Activated CD4-positive, alpha-beta T cell treated with anti-CD3 and anti-CD28 coated beads, Interleukin-2, amount 50 U/mL, for 1 hour (primary cell): ENCODE measurements at places on chromosomes 12 and 14.

DNA sequence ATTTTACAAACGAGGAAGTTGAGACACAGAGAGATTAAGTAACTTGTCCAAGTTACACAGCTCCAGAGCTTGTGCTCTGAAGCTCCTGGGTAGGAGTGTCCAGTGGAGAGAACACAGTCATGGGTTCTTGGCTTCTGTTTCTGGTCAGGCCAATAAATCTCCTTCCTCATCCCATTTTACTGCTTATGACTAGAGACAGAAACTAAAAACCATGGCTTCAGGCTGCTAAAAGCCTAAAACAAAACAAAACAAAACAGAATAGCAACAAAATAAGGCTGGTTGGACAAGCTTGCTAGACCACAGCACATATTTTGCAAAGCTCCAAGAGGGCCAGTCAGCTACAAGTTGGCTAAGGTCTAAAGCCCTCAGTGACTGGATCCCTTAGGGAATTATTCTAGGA is 49.8 kb downstream of the PTGER2 start:
- DNase-seq: no peak

DNA sequence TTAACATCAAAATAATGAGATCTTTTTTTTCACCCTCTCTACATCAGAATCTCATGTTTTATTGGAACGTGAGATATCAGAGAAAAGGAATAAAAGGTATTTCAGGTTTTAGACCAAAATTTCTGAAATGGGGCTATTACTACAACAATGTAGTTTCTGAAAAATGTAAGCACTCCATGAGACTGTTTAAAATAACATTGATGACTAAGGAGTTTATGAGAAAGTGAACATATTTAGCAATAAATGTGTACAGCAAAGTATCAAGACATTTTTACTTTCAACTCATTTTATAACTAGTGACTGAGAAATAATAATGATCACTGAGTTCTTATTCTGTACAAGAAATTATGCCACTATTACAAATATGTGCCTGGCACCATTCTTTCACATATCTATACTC is 39.3 kb upstream of the ABCC9 start:
- no peak for DNase-seq

DNA sequence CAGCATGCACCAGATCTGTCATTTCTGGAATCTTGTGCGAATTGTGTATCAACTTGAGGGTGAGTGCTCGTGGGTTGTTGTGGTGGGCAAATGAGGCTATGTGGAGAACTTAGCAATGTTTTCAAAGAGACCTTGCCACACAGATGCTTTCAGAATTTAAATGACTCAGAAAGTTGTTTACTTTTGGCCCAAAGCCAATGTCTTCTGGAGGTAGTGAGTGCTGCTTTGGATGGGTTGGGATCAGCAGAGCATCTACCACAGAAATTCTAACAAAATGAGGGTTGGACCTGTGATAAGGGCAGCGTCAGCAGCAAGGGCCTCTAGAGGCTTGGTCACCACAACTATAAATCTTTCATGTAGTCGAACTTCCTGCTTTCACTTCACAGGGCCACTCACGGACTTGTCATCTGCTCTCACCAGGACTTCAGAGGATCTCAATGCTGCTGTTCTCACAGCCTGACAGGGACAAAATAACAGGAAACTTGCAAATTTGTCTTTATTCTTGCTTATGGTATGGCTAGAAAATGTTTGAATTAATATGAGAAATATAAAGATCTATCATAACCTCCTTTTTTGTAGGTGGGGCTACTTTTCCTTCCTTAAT is 111.4 kb downstream of the DACT1 start:
- no peak for DNase-seq

- no peak for DNase-seq
Observed at GRCh38 chr14:52279408-52279807, 11.9 kb downstream of the PTGDR start.

- peak; percentile 22 for DNase-seq
Observed at GRCh38 chr14:97120611-97121031, 323.4 kb downstream of the VRK1 start.

GRCh38 chr12:41919526-41920261 is 225.0 kb downstream of the GXYLT1 start:
- DNase-seq: no peak

DNA sequence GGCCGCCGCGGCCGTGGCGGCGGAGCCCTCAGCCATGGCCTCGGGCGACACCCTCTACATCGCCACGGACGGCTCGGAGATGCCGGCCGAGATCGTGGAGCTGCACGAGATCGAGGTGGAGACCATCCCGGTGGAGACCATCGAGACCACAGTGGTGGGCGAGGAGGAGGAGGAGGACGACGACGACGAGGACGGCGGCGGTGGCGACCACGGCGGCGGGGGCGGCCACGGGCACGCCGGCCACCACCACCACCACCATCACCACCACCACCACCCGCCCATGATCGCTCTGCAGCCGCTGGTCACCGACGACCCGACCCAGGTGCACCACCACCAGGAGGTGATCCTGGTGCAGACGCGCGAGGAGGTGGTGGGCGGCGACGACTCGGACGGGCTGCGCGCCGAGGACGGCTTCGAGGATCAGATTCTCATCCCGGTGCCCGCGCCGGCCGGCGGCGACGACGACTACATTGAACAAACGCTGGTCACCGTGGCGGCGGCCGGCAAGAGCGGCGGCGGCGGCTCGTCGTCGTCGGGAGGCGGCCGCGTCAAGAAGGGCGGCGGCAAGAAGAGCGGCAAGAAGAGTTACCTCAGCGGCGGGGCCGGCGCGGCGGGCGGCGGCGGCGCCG is 381 bp downstream of the YY1 start:
- peak; percentile 18 for DNase-seq

DNA sequence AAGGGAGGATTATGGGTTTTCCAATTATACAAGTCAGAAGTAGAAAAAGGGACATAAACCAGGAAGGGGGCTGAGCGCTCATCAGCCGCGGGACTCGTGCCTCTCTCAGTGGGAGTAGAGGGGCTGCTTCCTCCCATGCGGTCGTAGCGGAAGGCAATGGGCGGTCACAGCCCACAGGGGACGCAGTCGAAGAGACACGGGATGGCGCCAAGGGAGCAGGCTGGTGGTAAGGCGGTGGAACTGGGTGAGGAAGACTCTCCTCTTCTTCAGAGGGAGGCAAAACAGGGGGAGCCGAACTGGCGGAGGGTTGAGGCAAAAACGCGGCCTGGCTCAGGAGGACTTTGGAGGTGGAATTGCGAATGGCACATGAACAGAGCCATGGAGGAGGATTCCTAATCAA is 677.7 kb downstream of the TMEM121 start:
- no peak for DNase-seq

GRCh38 chr12:29429999-29430715 is 49.2 kb upstream of the ERGIC2 start:
- no peak for DNase-seq

- DNase-seq: no peak
Observed at GRCh38 chr12:18646286-18646890, 91.4 kb downstream of the PLCZ1 start.

DNA sequence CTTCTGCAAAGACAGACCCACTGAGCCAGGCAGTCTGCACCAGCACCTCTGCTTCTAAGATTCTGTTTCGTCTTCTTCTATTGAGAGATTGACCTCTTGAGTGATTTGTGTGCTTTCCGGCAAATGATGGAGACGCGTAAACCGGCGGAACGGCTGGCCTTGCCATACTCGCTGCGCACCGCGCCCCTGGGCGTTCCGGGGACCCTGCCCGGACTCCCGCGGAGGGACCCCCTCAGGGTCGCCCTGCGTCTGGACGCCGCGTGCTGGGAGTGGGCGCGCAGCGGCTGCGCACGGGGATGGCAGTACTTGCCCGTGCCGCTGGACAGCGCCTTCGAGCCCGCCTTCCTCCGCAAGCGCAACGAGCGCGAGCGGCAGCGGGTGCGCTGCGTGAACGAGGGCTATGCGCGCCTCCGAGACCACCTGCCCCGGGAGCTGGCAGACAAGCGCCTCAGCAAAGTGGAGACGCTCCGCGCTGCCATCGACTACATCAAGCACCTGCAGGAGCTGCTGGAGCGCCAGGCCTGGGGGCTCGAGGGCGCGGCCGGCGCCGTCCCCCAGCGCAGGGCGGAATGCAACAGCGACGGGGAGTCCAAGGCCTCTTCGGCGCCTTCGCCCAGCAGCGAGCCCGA is 703 bp downstream of the ASCL4 start:
- DNase-seq: no peak

DNA sequence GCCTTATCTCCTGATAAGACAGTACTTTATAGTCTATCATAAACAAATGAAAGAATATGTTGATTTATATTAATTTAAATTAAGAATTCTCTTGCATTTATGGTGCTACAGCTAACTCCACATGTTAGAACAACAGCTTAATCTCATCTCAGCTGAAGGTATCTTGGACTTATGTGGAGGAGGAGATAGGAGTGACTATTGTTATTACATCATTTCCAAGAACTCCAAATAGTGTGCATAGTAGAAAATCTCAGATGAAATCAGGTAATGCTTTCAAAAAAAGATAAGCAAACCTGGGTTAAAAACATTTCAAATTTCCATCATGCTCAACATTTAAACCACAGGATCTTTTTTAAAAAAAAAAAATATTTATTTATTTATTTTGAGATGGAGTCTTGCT is 31.3 kb upstream of the ISM2 start:
- no peak for DNase-seq

GRCh38 chr14:32331206-32331605 is 2.1 kb downstream of the AKAP6 start:
- DNase-seq: no peak

DNA sequence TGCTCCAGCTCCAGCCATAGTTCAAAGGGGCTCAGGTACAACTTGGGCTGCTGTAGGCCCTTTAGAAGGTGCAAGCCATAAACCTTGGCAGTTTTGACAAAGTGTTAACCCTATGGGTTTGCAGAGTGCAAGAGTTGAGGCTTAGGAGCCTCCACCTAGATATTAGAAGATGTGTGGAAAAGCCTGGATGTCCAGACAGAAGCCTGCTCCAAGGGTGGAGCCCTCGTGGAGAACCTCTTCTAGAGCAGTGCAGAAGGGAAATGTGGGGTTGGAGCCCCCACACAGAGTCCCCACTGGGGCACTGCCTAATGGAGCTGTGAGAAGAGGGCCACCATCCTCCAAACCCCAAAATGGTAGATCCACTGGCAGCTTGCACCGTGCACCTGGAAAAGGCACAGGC is 45.1 kb downstream of the RPS29 start:
- DNase-seq: no peak

- no peak for DNase-seq
Observed at GRCh38 chr12:24328261-24328660, 378.8 kb upstream of the SOX5 start.

DNA sequence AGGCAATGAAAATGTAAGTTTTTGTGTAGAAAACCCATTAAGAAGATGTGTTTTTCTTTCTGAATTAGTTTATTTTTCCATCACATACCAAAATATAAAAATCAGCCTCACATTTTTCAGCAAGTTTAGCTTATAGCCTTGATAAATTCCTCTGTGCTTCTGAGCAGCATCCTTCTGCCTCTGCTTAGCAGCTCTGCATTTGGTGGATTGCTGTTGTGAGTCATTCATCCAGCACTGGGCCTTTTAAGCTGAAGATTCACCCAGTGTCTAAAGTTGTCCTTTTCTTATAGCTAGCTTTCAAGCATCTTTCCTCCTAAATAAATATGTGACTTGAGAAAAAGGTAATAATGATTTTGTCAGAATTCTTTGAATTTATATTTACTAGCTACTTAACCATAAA is 206.1 kb downstream of the PCNX1 start:
- no peak for DNase-seq

DNA sequence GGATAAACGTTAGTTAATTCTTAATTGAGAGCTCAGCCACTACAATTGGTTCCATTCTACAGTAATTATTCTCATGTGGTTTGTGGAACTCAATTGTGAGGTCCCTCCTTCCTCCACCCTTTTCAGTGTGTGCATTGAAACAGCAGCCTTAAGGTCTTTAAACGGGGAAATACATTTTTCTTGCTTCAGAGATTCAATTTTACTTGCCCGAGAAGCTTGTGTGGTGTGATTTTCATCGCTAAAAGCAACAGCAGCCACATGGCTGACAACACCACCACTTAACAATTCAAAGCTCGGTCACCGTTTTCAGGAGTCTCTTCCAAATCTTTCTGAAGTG is 733 bp upstream of the PPFIBP1 start:
- no peak for DNase-seq

- no peak for DNase-seq
Observed at GRCh38 chr12:44848703-44849085, 27.4 kb downstream of the NELL2 start.

DNA sequence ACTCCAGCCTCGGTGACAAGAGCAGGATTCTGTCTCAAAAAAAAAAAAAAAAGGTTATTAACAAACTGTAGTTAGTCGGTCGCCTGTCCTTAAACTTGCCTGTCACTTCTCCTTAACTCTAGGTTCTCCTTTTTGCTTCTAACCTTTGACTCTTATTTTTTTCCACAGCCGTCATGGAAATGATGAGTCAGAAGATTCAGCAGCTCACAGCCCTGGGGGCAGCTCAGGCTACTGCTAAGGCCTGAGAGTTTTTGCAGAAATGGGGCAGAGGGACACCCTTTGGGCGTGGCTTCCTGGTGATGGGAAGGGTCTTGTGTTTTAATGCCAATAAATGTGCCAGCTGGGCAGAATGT is 418 bp upstream of the MYG1 start:
- DNase-seq: peak; percentile 18

GRCh38 chr12:56629459-56630179 is 507 bp downstream of the BAZ2A start:
- peak; percentile 37 for DNase-seq

GRCh38 chr14:58920230-58920629 is 268.2 kb upstream of the DAAM1 start:
- DNase-seq: no peak

DNA sequence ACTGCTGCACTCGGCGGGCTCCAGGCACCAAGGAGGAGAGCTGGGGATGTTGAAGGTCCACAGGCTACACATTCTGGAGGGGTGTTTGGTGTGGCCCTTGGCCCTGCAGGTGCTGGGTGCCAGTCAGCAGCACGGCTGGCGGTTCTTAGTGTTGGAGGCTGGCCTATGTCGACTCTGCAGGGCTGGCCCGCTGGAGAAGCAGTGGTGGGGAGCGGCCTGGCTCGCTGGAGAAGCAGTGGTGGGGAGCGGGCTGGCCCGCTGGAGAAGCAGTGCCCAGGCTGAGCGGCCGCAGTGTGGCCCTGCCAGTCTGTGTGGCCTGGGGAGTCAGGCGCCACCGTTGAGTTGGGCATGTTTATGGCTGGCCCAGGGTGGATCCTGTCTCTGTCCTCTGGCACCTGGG is 27.3 kb downstream of the MTA1 start:
- no peak for DNase-seq

GRCh38 chr12:28145216-28145615 is 45.0 kb upstream of the CCDC91 start:
- no peak for DNase-seq
